NCI-H2107 (cell line): ENCODE measurements at places on chromosomes 4 and X.
A peak's percentile ranks its signal among the peaks of the same experiment; 100 is the strongest.

DNA sequence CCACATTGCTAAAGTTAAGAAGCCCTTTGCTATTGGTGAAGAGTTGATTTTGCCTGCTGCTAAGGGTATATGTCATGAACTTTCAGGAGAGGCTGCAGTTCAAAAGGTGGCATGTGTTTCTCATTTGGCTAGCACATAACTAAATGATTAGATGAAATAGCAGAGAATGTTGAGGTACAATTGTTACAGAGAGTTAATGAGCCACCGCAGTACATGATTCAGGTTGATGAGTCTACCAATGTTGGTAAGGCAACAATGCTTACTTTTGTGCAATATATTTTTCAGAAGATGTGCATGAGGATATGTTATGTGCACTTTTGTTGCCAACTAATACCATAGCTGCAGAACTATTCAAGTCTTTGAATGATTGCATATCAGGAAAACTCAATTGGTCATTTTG is 21.1 kb upstream of the CXCL2 start:
- no peak for DNase-seq

- DNase-seq: no peak
These were observed 68.5 kb upstream of the HMX1 start for GRCh38 chr4:8939840-8940742.

- DNase-seq: no peak
These were observed 266.3 kb upstream of the RASGEF1B start for GRCh38 chr4:81737865-81738559.

GRCh38 chrX:46408553-46409407 is 136.4 kb downstream of the ZNF674 start:
- DNase-seq: peak; percentile 42

- DNase-seq: no peak
These were observed 99.5 kb upstream of the MYOZ2 start for GRCh38 chr4:119035951-119036737.

- DNase-seq: no peak
These were observed 165.8 kb downstream of the GASK1B start for GRCh38 chr4:158006990-158007389.

DNA sequence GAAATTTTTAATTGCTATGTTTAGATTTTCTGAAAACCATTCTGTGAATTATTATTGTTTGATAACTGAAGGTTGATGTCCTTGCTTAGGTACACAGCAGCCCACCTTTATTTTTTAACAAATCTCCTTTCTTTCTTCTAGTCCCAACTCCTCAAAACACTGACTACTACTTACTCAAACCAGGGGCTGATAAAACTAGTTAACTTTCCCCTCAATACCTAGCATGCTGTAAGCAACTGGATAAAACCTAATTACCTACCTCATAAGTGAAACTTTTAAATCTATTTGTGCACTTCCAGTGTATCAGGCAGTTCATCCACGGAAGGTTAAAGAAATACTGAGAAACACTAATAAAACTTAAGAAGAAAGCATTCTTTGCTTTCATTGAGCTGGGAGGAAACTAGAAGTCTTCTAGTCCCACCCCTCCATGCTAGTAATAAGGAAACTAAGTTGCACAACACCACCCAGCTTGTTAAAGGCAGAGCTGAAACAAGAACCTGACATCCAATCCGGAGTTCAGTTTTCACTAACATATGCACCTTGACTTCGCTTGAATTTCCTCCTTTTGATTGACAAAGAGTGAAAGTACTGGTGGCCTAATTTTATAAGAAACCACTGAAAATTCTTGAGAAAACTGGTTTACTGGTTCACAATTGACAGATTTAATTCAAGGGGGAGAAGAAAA is 180.2 kb upstream of the TET2 start:
- no peak for DNase-seq

DNA sequence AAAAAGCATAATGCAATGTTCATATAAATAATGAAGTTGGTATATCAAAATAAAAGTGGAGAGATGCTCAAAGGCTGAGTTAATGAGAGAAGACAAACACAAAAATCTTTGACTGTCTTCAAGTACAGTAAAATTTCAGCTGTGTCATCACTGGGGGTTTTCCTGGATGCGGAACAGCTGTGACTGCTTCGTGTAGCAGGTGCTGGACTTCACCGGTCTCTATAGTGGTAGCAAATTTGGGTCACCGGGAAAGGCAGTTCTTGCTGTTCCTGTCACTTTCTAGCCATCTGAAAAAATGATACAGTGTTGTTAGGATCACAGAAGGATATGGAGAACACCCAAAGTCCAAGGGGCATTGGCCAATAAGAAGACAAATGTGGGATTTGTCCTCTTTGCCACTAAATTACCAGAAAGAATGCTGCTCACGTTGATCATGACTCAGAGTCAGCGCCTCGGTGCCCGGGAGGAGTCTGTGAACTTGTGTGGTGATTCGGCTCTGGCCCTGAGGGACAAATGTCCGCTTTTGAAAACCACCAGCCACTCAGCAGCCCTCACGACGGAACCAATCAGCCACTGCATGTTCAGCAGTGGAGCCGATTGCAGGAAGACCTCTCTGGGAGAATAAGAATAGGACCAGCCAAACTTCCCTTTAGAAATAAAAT is 230.1 kb upstream of the FAT1 start:
- DNase-seq: no peak

GRCh38 chr4:6425336-6425735 is 47.1 kb downstream of the PPP2R2C start:
- DNase-seq: no peak
